ENCODE measurements at places on chromosomes 3 and 15.

GRCh38 chr3:149366941-149367840 lies 10.3 kb downstream of the TM4SF1 start:
- DNase-seq = no peak

DNA sequence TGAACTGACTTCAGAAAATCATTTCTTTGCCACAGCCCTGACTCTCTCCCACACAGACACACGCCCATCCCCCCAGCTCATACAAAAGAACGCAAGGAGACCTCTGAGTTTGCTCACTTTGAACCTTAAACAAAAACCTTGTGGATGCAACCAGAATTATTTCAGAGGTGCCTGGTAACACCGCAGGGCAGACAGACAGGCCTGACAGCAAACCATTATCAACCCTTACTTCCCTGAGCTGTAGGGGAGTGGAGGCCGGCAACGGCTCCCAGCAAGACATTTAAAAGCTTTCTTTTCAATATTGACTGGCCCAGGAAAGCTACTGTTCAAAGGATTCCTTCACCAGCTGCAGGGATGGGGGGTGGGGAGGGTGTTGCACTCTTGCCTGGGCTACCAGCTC lies 2.0 kb upstream of the EFCC1 start:
- DNase-seq = no peak

DNA sequence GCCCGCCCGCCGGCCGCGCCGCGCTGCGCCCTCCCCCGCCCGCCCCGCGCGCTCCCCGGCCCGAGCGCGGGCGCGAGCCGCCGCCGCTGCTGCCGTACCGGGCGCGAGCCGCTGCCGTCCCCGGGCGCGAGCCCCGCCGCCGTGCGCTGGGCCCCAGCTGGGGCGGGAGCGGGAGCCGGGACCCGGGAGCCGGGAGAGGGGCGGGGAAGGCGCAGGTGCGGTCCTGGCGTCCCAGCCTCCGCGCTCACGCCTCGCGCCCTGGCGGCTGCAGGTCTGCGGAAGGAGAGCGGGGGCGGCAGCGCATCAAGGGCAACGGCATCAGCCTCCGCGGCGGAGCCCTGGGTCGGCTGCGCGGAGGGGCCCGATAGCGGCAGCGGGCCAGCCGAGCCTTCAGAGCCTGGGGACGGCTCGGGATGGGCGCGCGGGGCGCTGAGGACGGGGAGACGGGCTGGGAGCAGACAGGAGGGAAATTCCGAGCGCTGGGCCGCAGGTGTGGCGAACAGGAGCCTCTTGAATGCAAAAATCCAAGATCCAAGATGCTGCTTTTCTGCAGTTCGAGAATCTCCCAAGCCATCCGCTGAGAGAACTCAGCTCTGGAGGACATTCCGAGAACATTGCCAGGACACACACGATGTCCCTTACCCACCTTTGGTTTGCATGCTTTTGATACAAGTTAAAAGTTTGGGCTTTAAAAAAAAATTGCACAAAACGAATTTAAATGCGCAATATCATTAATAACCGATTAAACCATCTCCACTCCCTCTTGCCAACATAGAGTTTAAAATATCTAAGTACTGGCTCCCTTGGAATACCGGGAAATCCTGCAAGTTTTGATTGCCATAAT lies 251.1 kb downstream of the TJP1 start:
- DNase-seq = no peak

- DNase-seq = no peak
Observed at GRCh38 chr15:78067328-78068228, 9.9 kb downstream of the TBC1D2B start.

DNA sequence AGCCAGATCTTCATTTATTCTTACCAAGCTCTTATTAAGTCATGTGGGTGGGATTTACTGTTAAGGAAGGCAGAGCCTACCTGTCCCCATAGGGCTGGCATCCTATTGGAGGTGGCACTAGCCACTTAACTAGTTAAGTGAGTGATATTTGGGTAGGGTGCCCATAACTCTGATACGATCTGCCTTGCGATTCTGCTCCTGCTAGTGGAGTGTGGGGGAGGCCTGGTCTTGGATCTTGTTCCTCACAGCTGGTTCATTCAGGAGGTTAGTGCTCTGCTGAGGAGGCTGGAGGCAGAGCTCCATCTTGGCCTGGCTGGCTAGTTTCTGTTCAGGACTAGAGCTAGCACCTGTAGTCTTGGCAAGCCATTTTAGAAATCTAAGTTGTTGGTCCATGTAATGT lies 9.3 kb downstream of the BAHD1 start:
- DNase-seq = no peak

GRCh38 chr3:102361101-102361500 lies 73.7 kb upstream of the ZPLD1 start:
- no peak for DNase-seq

DNA sequence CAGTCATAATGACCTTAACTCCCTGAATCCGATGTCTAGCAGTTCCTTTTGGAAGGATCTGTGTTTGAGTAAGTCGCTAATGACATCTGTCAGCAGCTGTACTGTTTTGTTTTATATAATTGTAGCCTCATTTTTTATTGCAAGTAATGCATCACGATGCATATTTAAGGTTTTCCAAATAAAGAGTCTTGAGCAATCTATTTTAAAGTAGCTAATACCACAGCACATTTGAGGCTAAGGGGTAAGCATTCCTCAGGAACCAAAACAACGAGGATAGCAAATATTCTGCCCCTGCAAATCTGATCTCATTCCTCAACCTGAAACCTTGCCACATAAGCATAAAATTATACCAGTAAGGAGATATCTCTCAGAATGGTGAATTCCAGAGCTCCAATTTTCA lies 98.7 kb downstream of the TBC1D5 start:
- no peak for DNase-seq

DNA sequence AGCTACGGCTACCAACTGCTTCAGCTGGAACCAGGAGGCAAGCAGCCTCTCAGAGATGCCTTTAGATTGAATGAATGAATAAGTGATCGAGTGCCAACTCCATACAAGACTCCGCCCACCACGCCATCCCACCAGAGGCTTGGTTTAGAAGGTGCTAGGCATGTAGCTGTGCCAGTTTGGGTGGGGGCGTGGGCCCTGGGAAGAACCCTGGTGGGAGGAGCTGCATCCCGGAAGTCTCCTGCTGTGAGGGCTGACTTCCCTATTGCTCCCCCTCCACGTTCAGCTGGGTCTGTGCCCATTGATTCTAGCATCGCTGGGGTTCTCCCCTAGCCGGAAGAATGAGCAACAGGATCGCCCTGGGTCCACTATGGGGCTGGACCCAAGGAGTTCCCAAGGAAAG lies 20.9 kb downstream of the LINGO1 start:
- no peak for DNase-seq

DNA sequence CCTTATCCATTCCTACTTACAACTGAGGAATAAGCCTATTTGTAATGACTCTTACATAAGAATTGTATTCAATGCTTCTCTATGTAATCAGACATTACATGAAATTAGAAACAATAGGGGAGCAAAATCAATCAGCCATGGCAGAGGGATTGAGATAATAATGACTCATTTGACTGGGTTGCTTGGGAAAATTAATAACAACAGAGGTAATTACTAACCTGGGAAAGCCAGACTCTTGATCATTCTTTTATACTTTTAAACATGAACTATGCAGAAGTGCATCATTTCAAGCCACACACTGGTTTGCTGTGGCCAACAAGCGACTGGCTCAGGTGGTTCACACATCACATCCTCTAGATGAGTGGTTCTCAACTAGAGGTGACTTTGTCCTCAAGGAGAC lies 126.3 kb upstream of the CRBN start:
- DNase-seq = no peak

DNA sequence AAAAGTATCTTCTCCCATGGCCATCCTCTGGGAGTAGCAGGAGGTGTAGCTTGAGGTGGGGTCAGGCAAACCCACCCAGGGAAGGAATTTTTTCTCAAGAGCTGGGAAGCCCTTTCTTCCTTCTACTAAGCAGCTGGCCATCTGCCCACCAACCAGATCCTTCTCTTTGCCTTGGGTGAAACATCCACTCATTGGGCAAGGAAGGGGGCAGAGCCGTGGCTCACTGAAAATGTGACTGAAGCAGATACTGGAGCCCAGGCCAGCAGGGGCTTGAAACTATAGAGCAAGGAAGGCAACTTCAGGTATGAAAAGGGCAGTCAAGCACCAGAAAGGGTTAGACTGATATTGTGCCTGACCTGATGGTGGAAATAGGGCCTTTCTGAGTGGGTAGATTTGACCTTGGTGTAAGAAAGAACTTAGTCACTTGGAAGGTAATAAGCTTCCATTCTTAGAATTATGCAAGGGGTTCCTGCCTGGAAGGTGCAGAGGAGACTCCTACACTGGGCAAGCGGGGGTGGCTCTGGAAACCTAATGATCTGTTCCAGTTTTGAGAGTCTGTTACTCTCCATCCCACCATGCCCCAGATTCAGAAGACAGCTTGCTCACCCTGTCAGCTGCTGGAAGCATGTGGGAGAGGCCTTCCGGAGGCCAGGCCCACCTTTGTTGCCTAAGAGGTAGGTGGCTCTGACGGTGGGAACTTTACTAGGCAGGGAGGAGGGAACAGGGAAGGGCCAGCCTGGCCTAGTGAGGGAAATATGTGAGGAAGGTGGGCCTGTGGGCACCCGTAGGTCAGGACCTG lies 22.0 kb upstream of the PLA2G4E start:
- DNase-seq = no peak

- DNase-seq = no peak
Observed at GRCh38 chr3:175357758-175358157, 498.6 kb downstream of the NAALADL2 start.

DNA sequence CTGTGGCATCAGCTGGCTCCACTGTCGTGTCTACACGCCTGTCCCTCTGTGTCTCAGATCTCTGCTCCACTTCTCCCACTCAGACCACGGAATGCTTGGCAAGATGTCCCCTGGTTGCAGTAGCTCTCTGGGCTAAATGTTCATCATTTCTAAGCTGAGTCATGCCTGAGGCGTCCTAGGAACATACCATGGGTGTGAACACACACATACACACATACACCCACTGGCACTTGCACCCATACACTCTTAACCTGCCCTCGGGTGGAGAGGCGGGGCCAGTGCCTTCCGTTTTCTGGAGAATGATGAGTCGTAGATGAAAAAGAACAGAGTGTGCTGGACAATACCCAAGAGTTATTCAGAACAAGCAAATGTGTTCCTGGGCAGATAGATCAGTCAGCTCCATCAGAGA lies 72.4 kb downstream of the SENP2 start:
- DNase-seq = no peak

DNA sequence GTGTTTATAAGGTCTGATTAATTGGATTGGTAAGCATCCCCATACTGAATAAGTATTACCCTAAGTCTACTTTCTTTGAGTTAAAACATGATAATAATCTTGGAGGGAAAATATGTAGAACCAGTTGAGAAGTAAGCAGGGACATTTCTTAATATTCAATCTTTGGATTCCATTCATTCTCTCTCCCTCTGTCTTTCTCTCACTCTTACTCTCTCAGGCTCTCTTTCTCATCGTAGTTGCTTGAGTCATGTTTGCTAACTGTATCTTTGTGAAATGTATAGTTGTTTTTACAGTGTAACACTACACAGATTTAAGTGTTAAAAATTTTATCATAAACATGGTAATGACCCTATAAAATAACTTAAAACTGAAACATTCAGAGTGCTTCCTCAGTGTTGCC lies 163.8 kb downstream of the RSRC1 start:
- DNase-seq = no peak

GRCh38 chr3:192597506-192597905 lies 129.8 kb downstream of the FGF12 start:
- no peak for DNase-seq

- no peak for DNase-seq
Observed at GRCh38 chr15:40150163-40150925, 10.5 kb upstream of the BUB1B start.
